H4 (cell line): ENCODE measurements at places on chromosomes 1 and 21. TPM values are rescaled to one million over a fixed set of nuclear protein-coding genes. Genes with fewer than 3 reads are reported as not detected.

Gene CD244
- total RNA-seq: not detected in 2 replicates

- peak; percentile 53 for DNase-seq
These were observed 49.9 kb upstream of the CYP2J2 start for GRCh38 chr1:59976194-59977074.

GRCh38 chr1:212594640-212595039, 13.9 kb upstream of the ATF3 start:
- DNase-seq: no peak

Gene TGFB2
- total RNA-seq: 14.7 and 18.7 TPM in 2 replicates
